ENCODE measurements at places on chromosomes 5 and 9.

DNA sequence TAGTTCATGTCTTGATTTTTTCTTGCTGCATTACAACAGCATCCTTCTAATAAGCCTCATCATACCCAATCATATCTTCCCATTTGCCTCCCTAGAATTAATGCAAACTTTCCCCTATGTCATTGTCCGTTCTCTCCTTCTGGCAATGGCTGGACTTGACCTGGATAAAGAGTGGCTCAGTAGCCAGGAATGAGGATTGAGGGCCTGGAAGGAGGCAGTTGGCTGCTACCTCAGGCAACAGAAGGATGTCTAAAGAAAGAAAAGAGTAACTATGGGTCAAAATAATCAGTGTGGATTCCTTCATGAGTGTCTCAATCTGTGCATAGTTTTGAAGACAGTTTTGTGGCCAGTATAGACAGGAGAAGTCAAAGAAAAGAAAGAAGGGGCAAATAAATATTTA, 209.6 kb downstream of the TRPM3 start:
- DNase-seq: no peak

DNA sequence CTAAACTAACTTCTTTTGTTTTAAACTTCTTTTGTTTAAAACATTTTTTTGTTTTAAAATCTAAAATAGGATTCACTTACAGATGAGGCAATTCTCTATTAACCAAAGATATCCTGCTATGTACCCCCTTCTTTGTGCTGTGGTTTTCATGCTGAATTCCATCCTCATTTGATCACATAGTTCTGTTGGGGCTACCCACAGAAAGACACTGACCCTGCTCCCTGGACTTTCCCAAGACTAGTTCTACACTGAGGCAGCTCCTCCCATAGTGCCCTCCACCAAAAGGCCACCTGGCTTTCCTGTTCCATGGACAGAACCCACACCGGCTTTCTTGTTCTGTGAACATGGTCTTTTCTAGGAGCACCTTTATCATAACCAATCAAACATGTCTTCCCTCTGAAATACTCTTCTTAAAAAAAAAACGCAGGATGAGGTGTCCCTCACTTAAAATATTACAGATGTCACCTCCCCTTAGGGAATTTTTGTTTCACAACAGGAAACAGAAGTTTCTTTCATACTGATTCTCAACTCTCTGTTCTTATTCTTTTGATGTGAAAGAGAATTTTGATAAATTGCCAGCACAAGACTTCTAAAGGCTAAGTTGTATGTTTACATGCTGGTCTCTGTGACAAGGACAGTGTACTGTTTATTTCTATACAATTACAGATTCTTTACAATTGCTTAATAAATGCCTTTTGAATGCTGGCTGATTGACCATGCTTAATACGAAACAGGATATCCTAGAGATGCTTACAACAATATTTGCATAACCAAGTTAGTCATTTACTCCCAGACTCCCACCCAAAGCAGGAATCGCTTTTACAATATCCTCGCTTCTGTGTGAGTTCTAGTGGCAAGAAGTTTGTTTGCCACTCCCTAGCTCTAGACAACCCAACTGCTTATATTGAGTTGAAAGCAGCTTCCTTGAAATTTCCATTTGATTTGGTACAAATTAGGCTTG, 300.4 kb downstream of the DTWD2 start:
- no peak for DNase-seq

- DNase-seq: no peak
Measured at GRCh38 chr9:8802242-8802641, 1002.7 kb upstream of the DMAC1 start.

GRCh38 chr5:2802693-2803365, 51.4 kb upstream of the IRX2 start:
- no peak for DNase-seq

GRCh38 chr9:4035777-4036176, 264.1 kb downstream of the GLIS3 start:
- no peak for DNase-seq

- no peak for DNase-seq
Measured at GRCh38 chr9:19446361-19446861, 37.6 kb downstream of the ACER2 start.

DNA sequence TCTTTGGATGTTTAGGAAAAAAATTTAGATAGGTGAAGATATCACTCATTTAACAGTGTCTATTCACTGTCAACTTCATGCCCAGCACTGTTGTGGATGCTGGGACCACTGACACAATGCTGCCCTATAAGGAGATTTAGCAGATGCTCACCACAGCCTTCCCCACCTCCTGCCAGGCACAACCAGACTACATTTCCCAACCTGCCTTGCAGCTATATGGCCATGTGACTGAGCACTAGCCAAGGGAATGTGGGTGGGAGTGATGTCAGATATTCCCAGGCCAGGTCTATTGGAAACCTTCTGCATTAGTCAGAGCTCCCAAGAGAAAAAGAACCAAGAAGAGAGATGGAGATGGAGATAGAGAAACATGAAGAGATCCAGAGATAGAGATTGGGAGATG, 302.6 kb upstream of the TAS2R1 start:
- no peak for DNase-seq

- DNase-seq: peak; percentile 32
Measured at GRCh38 chr5:112417931-112418658, 982 bp downstream of the EPB41L4A start.

Data from central memory CD4-positive, alpha-beta T cell (primary cell).